ENCODE measurements at places on chromosomes 16 and 17. TPM values are rescaled to one million over a fixed set of nuclear protein-coding genes. Genes with fewer than 3 reads are reported as not detected.

DNA sequence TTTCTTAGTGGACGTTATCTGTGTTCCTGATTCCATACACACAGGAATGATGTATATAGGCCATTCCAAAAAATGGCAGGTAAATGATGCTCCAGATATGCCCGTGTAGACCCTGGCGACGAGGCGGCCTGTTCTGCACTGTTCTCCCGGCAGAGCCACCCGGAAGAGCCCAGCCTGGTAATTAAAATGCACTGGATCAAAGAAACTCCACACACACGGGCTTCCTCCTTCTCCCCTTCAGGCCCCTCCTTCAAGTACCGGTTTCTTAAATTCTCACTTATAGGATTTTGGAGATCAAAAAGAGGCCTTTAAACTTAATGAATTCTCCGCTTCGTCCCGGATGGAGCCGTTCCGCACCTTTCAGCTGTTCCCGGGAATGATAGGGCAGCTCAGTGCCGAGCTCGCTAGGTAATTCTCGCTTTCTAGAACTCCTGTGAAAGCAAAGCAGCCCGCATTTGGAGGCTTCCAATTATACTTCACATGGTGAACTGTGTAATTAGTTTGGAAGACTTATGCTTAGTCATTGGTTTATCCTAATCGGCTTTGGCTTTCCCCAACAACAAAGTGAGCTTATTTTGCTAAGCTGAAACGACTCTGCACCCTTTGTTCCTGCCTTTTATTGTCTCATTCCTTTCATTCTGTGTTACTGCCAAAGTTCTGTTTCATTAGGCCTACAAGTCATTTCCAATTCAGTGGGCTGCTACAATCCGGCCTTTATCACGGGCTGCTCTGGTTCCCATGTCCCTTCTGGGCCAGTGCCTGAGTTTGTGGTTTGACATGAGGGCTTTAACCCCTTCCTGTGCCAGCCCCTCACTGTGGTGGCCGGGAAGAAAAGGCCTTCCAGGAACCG, 150.0 kb downstream of the MSI2 start:
- DNase-seq = no peak

DNA sequence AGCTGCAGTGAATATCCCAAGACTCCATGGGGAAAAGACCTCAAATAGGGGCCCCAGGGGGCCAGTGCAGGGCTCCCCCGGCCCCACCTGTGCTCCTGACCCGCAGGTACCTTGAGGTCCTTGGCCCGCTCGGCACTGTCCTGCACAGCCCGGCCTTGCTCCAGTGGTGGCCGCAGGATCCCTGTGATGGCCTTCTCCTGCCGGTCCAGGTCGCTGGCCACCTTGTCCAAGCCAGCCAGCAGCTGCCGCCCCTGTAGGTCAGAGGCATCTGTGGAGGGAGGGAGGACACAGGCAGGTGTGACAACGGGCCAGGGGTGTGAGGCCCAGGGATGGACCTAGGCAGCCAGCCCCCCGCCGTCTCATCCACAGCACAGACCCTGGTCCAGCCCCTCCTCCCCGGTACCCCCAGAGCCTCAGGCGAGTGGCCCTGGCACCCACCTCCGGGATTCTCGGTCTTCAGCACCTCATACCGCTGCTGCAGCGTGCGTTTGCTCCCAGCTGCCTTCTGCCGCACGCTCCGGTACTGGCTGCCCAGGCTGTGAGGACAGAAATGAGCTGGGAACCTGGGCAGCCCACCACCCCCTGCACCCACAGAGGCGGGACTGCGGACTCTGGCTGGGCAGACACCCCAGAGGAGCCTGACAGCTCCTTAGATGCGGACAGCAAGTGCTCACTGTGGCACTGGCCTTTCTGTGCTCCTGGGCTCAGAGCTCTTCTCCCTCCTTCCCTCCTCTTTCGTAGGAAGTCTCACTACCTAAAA, 43.7 kb downstream of the PPL start:
- no peak for DNase-seq

GRCh38 chr17:31869797-31870568, 10.9 kb upstream of the COPRS start:
- DNase-seq = no peak

DNA sequence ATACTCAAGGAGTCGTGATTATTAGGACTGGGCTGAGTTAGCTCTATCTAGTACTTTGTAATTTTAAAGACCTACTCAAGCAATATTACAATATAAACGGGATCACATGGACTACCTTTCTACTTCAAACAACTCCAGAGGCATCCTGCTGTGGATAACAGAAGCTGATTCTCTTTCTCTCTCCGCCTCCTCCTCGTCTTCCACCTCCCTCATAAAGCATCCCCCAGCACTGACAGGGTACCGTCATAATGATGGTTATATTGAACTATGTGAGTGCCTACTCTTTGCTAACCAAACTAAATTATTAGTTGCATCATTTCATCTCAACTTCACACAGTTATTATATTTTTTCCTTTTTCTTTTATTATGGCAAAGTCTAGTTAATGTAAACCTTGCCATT, 165.4 kb upstream of the FOXF1 start:
- no peak for DNase-seq

DNA sequence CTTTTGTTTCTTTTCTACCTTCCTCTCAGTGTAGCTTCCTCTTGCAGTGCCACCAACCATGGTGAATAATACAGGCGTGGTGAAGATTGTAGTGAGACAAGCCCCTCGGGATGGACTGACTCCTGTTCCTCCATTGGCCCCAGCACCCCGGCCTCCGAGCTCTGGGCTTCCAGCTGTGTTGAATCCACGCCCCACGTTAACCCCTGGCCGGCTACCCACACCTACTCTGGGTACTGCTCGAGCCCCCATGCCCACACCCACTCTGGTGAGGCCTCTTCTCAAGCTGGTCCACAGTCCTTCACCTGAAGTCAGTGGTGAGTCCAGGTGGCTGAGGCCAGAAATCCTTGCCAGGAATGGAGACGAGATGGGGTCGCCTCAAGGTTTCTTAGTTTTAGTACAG, 23.9 kb downstream of the SRCAP start:
- DNase-seq = no peak

- DNase-seq = peak; percentile 100
These were observed 1.4 kb upstream of the BAHCC1 start for GRCh38 chr17:81393684-81394376.

DNA sequence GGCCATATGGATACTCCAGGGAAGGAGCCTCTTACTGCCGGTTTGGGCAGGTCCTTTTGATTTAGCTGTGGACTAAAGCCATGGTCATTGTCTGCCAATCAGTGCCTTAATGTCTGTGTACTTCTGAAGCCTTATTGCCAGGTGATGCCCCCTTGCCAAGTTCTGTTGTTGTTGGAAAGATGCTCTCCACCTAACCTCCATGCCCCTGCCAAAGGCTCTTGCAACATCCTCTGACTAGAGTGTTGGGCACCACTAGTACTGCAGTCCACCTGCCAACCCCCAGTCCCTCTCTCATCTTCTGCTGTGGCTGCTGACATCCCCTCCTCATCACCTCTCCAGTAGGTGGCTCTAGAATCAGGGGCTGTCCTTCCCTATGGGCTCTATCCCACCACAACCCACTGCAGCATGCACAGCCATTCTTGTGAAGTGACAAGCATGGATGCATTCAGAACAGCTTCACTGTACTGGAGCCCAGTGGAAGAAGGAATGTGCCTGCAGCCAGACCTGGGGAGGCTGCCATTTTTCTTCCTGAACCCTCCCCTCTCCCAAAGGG, 375.3 kb upstream of the CDH5 start:
- DNase-seq = no peak

DNA sequence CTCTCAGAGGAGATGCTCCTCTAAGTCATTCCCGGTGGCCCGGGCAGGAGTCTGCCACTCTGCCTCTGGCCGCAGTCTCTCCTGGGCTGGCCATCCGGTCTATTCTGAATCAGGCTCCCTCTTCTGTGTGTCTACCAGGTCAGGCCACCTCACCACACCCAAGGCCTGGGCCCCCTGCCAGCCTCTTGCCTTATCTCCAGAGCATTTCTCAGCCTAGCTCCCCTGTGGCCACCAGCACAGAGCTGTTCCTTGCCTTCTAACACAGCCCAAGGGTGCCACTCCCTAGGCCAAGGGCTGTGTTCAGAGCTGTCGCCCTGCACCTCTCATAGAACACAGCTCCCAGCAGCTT, 55.3 kb downstream of the MYO18A start:
- no peak for DNase-seq

- DNase-seq = no peak
These were observed 75.1 kb downstream of the CYTH1 start for GRCh38 chr17:78707016-78707415.

GRCh38 chr16:59249011-59249410, 514.9 kb upstream of the GOT2 start:
- no peak for DNase-seq

- no peak for DNase-seq
These were observed 204.1 kb upstream of the NLRP1 start for GRCh38 chr17:5788266-5788900.

GRCh38 chr17:35717475-35717874, 14.0 kb upstream of the RASL10B start:
- no peak for DNase-seq

DNA sequence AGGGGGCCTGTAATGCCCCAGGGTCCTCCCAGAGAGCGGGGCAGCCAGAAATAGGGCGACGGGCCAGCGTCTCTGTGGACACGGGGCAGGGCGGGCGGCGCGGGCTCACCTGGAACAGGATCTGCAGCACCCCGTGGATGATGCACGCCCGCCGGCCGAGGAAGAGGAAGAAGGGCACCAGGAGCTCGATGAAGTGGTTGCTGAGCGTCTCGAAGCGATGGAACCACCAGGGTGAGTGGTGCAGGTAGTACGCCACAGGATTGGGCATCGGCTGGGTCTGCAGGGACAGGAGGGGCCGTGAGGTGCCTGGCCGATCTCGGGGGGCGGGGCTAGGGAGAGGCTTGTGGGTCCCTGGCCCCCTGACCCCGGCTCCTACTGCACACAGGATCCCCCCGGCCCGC, 78.9 kb upstream of the GNG13 start:
- DNase-seq = no peak

GRCh38 chr17:44304651-44305050, 3.8 kb upstream of the RUNDC3A start:
- DNase-seq = no peak

The NCOR1 gene
- polyA plus RNA-seq = 62.6 TPM

The SLC47A2 gene
- polyA plus RNA-seq = not detected

The SLFN14 gene
- polyA plus RNA-seq = 0.17 TPM

The TBC1D3H gene
- 9.4 TPM for polyA plus RNA-seq
